Fibroblast of gingiva (primary cell): ENCODE measurements at places on chromosomes 11 and 22.

GRCh38 chr22:36644333-36644757, 59.2 kb downstream of the CACNG2 start:
- DNase-seq = peak; percentile 81

GRCh38 chr11:106939157-106939556, 79.1 kb downstream of the GUCY1A2 start:
- DNase-seq = no peak

- DNase-seq = peak; percentile 48
Measured at GRCh38 chr11:113401718-113402117, 14.1 kb downstream of the ANKK1 start.

- DNase-seq = peak; percentile 35
Measured at GRCh38 chr22:36331912-36332622, 55.7 kb downstream of the MYH9 start.

- DNase-seq = no peak
Measured at GRCh38 chr22:33542153-33542552, 378.1 kb downstream of the LARGE1 start.

- no peak for DNase-seq
Measured at GRCh38 chr11:2846056-2846455, 39.5 kb downstream of the CDKN1C start.

DNA sequence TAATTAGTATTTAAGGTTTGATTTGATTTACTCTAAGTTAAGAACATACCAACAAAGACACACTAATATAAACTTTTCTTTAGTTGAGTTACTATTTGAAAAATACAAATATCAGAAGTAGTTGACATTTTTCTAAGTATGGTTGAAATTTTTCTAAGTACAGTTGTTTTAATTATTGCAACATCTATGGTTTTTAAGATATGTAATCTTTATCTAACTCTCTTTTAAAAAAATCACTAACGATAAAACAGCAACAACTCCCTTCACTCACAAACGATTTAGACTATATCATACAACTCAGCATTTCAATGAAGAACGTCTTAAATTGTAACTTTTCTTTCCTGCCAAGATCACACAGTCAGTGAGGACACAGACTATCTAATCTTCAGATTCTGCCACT, 2.0 kb downstream of the C2CD3 start:
- DNase-seq = no peak

GRCh38 chr11:75773595-75774353, 5.2 kb downstream of the DGAT2 start:
- no peak for DNase-seq

DNA sequence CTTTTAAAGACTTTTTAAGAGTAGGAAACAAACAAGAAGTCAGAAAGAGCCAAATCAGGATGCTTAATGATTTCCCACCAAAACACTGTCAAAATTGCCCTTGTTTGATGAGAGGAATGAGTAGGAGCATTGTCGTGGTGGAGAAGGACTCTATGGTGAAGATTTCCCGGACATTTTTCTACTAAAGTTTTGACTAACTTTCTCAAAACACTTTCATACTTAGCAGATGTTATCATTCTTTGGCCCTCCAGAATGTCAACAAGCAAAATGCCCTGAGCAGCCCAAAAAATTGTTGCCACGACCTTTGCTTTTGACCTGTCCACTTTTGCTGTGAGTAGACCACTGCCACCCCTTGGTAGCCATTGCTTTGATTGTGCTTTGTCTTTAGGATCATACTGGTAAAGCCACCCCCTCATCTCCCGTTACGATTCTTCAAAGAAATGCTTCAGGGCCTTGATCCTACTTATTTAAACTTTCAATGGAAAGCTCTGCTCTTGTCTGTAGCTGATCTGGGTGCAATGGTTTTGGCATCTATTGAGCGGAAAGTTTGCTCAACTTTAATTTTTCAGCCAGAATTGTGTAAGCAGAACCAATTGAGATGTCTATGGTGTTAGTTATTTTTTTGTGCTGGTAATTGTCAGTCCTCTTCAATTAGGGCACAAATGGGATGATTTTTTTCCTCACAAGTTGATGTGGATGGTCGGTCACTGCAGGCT, 67.2 kb downstream of the ADM start:
- peak; percentile 53 for DNase-seq
